ENCODE measurements at places on chromosomes 4 and X. TPM values are rescaled to one million over a fixed set of nuclear protein-coding genes. Genes with fewer than 3 reads are reported as not detected.
A peak's percentile ranks its signal among the peaks of the same experiment; 100 is the strongest.

Gene GC
- total RNA-seq = not detected

Gene AKAP14
- total RNA-seq = not detected

Gene MAGEC1
- not detected for total RNA-seq

DNA sequence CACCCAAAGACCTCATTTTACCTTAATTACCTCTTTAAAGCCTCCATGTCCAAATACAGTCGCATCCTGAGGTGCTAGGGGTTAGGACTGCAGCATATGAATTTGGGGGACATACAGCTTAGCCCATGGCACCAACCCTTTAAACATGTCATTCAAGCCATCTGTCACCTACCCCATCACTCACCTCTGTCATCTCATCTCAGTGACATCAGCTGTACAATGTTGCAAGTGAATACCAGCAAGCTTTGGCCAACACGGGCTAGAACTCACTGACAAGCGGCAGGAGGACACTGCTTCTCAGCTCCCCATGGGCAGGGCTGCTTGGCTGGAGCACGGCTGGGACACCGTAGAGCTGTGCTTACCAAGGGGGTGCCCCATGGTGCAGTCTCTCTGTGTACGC is 107.5 kb downstream of the STK32B start:
- DNase-seq = no peak

GRCh38 chrX:29254515-29254914 is 667.3 kb downstream of the IL1RAPL1 start:
- DNase-seq = no peak

DNA sequence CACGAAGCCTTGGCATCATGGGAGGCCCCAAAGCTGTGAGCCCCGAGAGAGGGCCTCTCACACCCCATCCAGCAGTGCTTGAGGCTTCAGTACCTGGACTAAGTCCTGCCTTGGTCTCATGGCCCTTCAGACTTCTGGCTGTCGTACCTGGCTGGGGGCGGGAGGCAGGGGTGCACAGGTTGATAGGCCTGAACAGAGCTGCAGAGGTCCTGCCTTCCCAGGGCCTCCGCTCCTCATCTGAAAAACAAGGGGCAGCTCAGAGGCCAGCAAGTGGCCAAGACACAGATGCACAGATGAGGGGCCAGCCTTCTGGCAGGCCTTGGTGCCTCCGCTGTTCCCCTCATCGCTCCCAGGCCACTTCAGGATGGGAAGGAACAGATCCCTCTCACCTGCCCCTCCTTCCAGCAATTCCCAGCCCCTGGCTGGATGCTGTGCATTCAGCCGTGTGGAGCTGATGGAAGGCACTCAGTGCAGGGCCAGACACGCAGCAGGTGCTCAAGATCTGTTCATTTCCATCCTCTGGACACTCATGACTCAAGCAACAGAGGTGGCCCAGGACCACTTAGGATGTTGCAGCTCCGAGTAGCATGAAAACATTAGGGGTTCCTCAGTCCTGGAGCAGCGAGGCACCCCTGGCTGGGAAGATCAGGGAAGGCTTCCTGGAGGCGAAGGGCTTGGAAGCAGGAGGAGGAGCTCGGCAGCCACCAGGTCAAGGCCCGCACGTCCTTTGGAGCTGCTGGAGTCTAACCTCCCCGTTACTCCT is 1.4 kb downstream of the ZNF185 start:
- DNase-seq = no peak

- no peak for DNase-seq
These were observed 289.6 kb upstream of the SMIM31 start for GRCh38 chr4:164464313-164464712.

- no peak for DNase-seq
These were observed 44.2 kb upstream of the ZNF827 start for GRCh38 chr4:145982791-145983190.

Gene PAK3
- total RNA-seq = 0.27 TPM

Gene LRAT
- 0.80 TPM for total RNA-seq

DNA sequence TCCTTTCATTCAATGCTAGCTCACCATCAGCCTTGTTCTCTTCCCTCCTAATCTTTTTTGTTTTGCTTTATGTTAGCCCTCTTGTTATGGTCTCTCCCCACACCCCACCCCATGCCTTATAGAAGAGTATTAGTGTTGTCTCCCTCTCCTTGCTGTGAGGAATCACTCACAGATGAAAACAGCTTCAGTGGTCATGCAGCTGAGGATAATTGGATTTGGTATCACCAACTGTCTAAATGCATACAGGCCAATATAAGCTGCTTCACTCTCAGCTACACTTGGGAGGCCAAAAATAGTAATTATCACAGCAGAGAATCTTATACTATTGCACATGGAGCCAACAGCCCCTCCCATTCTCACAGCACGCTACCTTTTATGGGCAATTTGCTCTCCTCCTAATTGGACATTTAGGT is 494.6 kb upstream of the FAM241A start:
- DNase-seq = no peak

- DNase-seq = no peak
These were observed 76.0 kb upstream of the AP1S2 start for GRCh38 chrX:15930585-15930984.

Gene SSX4B
- total RNA-seq = not detected

Gene GYG2
- total RNA-seq = 5.2 TPM

- no peak for DNase-seq
These were observed 239.4 kb downstream of the SPATA18 start for GRCh38 chr4:52290466-52290865.

Gene LANCL3
- total RNA-seq = 4.9 TPM

Gene NEUROG2
- not detected for total RNA-seq

GRCh38 chrX:13666836-13667235 is 13.9 kb downstream of the TCEANC start:
- no peak for DNase-seq

DNA sequence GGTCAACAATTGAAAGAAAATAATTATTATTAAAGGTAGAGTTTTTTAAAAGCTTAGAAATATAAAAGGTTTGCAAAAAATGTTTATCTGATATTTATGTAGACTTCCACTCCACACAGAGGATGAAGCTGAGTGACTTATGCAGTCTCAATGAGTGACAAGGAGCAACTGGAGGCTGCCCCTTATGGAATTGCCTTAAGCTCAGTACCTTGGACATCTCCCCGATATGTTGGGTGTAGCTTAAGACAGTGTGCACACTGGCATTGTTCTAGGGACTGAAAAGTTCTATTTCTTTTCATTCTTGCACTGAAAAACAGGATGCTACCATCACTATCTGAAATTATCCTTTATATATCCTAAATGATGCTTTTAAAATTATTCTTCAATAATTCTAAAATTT is 292.1 kb downstream of the PRDM5 start:
- DNase-seq = no peak

Gene GUCY2F
- total RNA-seq = not detected

DNA sequence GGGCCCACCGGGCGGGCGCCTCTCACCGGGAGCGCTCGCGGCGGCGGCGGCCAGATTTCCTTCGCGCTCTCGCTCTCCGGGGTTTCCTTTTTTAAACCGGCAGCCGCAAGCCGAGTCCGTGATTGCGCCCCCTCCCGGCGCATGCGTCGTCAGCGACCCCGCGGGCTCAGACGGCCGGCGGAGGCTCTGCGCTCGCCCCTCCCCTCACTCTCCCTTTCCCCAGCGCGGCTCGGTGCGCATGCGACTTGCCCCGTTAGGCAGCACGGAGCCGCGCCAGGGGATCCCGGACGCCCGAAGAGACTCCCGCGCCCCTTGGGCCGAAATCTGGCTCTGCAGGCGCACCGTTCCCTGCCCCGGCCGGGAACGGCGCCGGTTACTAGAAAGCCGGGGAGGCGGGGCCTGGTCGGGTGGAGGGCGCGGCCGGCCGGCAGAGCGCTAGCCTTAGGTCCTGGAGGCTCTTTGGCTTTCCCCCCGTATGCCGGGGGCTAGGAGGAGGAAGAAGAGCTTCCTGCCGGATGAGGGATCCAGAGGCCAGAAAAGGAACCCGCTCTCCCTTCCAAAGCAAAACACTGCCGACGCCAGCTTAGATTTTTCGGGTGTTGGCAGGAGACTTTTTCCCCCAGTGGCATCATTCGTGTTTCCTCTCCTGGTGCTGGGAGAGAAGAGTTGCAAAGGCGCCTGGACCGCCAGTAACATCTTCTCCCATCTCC is at the start of gene CLOCK:
Gene CLOCK (minus strand): TSS at position 154 of the 710 bp plus-strand sequence. CDS start 64,124 bp downstream, outside the sequence.
- DNase-seq = peak; percentile 86

DNA sequence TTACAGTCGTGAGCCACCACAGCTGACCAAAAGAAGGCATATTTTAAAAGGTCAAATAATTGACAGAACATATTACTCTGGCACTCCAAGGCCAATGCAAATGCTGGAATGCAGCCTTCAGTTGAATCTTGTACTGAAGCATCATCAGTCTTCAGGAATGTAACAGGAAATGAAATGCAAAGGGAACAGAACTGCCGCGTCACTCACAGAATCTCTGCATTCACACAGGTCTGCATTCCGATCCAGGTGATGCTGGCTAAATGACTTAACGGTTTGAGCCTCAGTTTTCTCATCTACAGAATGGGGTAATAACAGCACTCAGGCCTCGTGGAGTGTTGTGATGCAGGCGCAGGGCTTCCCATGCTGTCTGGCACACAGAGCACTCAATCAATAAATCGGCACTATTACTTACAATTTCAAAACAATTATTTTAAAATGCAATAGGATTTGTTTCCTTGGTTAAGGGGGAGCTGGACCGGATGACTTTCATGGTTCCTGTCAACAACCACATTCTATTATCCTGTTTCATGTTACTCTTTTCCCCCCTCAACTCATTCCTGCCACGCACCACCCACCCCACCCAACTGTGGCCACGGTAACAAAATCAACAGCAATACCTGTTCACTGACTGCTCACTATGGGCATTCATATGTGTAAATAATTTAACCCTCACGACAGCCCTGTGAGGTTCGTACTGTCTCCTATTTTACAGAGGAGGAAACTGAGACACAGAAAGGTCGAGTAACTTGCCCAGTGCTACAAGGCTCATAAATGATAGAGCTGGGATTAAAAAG is 32.4 kb downstream of the IGFBP7 start:
- no peak for DNase-seq

DNA sequence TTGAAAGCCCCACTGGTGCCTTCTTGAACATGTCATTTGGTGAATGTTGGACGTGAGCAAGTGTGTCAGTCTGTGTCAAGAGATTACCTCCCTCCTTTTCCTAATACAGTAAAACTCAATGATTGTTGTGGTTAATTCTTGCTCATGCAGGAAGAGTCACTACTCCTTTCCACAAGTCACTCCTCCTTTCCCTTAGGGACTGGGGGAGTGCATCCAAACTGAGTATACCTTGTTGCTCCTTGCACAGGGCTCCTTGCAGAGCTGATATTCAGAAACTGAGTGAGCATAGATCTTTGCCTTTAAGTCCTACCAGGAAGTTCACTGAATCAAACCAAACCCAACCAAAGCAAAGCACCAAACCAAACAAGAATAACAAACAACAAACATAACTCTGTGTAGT is 63.9 kb downstream of the GPR50 start:
- DNase-seq = no peak

Gene CDX4
- not detected for total RNA-seq

- no peak for DNase-seq
These were observed 405.8 kb upstream of the RPS6KA3 start for GRCh38 chrX:20672476-20672875.

Gene LRP2BP
- 20.1 TPM for total RNA-seq

- DNase-seq = no peak
These were observed 20.2 kb downstream of the CETN2 start for GRCh38 chrX:152810403-152810802.

Gene AKAP4
- not detected for total RNA-seq

- DNase-seq = no peak
These were observed 82.1 kb downstream of the NAT8L start for GRCh38 chr4:2141022-2141761.

GRCh38 chr4:119564106-119564505 is 64.5 kb downstream of the PDE5A start:
- DNase-seq = no peak

GRCh38 chrX:36407836-36408235 is 488.3 kb downstream of the CFAP47 start:
- no peak for DNase-seq
